ENCODE measurements at places on chromosomes 11 and 22.

- DNase-seq = no peak
Measured at GRCh38 chr11:74685905-74686304, 45.3 kb downstream of the CHRDL2 start.

DNA sequence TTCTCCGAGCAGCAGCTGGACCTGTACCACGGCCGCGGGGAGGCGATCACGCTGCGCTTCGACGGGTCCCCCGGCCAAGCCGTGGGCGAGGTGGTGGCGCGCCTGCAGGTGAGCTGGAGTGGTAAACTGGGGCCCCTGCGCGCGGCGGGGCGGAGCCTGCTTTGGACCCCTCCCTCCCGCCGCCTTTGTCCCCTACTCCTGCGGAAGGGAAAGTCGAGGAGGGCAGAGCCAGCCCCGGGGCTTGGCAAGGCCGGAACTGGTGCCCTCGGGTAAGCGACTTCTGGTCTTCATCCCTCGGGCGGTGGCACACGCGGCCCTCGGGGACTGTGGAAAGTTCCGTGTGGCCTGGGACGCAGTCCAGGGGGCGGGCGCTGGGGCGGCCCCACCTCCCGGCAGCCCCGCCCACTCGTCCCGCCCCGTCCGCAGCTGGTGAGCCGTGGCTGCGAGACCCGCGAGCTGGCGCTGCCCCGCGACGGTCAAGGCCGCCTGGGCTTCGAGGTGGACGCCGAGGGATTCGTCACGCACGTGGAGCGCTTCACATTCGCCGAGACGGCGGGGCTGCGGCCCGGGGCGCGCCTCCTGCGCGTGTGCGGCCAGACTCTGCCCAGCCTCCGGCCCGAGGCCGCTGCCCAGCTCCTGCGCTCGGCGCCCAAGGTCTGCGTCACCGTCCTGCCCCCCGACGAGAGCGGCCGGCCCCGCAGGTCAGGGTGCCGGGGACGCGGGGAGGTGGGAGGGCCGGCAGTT, 9.2 kb downstream of the SIPA1 start:
- DNase-seq = no peak

DNA sequence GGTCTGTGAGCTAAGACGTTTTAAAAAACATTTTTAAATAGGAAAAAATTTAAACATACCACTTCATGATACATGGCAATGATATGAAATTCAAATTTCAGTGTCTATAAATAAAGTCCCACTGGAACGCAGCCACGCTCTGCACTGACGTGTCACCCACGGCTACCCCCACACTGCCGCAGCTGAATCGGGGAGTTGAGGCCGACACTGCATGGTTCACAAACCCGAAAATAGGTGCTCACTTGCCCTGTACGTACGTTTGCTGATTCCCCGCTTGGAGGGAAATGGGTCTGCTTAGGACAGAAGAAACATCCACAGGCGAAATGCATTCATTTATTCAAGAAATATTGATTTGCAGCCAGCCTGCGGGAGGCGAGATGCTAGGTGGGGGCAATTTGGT, 1342.3 kb downstream of the TBC1D22A start:
- no peak for DNase-seq

- DNase-seq = no peak
Measured at GRCh38 chr11:47225552-47226400, 11.0 kb downstream of the DDB2 start.

DNA sequence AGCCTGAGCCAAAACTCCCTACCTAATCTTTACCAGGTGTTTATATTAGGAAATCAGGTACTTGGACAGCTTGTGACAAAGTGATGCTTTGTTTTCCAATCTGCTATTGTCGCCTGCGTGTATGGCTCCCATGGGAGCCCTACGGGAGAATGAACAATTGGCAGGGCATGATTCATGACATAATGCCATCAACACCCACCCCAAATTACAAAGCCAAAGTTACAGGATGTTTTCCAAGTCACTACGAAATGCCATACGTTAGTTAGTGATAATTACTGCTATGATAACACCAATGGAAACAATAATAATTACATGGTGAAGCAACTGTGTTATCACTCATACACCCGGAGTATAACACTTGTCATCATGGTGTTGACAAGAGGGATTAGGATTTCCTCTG, 226.4 kb downstream of the FAM181B start:
- no peak for DNase-seq

- no peak for DNase-seq
Measured at GRCh38 chr11:124277207-124277606, 21.0 kb downstream of the OR8G5 start.

DNA sequence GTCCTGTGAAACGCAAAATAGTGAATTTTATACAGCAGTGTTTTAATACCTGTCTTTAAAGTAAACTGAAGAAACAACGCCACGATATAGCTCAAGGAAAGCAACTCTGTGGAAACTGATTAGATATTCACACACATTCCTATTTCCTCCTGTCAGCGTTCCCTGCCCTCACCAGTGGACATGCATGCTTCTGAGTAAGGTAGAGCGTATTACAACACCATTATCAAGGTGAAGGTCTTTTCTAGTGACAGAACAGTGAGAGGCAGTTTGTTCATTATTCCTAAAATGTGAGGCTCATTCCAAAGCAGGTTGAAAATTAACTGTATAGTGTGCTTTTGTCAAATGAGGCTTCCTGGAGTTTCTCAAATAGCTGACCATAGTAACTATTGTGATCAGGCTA, 153.1 kb downstream of the DDX10 start:
- no peak for DNase-seq

GRCh38 chr22:48474881-48475280, 1352.8 kb downstream of the BRD1 start:
- no peak for DNase-seq

GRCh38 chr11:64762674-64763525, 3.1 kb upstream of the PYGM start:
- DNase-seq = peak; percentile 74

GRCh38 chr11:31417357-31417756, 47.7 kb downstream of the DNAJC24 start:
- no peak for DNase-seq

- no peak for DNase-seq
Measured at GRCh38 chr11:128755564-128755963, 61.7 kb downstream of the FLI1 start.

DNA sequence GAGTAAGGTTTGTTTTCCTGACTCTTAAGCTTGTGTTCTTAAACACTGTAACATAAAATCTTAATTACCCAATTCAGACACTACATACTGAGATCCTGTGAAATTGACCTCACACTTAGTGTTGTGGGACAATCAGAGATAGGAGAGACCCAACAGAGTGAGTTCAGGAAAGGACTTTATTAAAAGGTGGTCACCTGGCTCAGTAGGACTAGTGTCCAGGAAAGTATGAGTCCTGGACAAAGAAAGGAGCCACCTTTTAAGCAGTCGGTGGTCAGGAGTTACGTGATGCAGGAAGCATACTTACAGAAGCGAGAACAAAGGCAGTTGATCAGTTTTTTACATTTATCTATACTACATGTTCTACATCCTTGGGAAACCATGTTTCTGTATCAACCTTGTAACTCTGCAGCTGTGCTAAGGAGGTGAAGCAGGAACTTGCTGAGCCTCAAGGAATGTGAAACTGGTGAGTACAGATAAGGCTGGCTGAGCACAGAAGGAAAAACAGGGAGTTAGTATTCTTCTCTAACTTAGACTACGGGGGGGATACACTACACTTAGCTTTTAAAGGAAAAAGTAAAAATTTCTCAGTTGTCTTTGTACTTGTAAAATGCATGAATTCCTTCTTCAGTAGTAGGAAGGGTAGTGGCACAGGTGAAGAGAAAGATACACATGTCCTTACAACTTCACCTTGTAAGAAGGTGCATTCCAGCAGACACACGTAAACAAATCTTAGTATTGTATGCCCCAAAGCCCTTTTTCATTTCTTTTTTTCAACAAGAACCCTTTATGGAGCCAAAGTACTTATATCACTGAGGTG, 15.1 kb downstream of the OR51E1 start:
- no peak for DNase-seq

GRCh38 chr11:32630844-32631243, 47.2 kb downstream of the EIF3M start:
- no peak for DNase-seq

- no peak for DNase-seq
Measured at GRCh38 chr11:75204012-75204674, 36.4 kb upstream of the TPBGL start.

- DNase-seq = peak; percentile 42
Measured at GRCh38 chr22:32080904-32081303, 37.8 kb downstream of the SLC5A1 start.

DNA sequence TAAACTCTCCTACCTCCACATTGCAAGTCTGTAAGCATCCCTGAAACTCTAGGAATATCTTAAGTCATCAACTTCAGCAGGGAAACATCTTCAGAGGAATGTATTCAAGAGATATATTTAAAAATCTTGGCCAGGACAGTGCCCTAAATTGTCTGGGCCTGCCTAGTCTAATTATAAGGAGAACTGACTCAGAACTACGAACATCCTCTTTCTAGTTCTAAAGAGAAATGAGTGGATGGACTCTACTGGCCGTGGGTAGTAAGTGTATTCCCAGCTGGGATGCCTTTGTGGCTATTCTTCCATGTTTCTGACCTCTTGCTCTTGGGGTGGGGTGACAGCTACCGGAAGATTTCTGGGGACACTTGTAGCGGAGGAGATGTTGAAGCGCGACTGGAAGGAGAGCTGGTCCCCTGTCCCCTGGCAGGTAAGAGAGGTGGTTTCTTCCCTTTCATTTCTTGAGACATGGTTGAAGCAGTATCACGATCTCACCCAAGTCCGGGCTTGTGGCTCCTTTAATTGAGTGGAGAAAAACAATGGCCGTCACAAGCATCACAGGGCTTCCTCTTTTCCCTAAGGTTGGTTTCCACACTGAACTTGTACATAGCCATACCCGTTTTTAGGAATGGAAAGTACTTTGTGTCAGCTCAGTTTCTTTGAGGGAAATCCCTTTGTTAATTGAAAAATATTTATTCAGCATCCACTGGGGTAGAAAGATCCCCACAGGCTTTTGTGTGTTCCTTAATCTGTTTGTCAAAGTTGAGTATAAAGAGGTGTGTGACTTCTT, 97.7 kb upstream of the SORL1-AS1 start:
- no peak for DNase-seq

DNA sequence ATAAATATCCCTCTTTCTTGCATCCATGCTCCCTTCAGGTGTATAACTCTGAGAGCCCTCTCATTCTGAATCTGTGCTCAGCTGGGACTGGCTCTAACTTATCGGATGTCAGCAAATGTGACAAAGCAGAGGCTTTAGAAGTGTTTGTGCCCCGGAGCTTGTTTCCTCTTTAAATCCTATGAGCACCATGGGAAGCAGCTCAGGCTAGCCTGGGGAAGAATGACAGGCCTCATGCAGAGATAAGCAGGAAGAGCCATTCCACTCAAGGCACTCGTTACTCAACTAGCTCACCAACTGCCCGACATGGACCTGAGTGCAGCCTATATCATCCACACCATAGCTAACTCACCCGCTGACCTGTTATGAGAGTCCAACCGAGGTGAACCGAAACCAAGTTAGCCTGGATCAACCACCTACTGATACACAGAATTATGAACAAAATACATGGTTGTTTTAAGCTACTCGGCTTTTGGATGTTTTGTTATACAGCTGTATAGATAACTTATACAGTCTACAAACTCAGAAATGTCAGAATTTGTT, 990.7 kb downstream of the NTM start:
- no peak for DNase-seq

DNA sequence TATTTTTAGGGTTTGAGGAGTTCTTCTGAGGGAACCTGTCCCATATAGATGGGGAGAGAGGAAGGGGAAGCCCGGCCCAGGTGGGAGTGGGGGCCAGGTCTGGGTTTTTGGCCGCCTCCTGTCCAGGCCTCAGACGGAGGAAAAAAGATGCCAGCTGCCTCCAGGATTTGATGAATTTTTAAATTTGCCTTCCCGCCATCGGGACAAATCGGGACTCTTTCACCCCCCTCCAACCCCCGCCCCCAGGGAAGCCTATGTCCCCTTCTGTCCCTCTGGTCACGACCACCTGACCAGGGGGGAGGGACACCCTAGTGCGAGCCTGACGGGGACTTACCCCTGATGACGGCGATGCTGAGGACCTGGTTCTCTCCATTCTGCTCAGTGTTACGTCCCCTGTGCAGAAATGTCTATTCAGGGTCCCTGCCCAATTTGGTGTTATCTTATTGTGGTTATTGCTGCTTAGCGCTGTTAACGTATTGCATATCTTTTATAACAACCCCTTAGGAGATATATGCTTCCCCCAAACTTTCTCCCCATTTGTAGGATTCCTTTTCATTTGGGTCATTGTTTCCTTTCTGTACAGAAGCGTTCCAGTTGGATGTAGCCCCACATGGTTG, 115.9 kb upstream of the GRK3 start:
- DNase-seq = peak; percentile 15

DNA sequence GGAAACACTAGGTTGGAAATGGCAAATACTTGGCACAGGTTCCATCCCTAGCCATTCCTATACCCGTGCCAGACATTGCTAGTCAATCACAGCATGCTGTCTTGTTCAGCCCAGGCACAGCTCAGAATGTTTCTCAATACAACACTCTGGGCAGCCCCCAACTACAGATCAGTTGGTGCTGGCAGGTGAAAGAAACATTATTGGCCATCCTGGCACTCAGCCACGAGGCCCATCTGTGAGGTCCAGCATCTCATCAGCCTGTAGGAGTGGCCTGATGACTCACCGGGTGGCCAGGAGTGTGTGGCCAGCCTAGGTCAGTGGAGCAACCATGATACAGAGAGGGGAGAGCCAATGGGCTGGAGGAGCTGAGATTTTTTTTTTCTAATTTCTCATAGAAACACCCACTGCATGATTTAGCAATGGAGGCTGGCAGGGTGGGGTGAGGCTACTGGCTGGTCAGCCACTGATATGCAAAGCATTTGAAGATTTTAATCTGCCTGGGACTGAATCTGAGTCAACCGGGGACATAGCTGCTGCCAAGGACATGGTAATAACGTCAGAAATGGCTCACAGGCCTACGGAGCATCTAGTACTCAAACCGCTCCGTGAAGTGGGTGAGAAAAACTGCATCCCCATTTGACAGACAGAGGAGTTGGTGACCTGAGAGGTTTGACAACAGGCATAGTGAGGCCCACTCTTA, 5.4 kb downstream of the MYO18B start:
- DNase-seq = peak; percentile 45

DNA sequence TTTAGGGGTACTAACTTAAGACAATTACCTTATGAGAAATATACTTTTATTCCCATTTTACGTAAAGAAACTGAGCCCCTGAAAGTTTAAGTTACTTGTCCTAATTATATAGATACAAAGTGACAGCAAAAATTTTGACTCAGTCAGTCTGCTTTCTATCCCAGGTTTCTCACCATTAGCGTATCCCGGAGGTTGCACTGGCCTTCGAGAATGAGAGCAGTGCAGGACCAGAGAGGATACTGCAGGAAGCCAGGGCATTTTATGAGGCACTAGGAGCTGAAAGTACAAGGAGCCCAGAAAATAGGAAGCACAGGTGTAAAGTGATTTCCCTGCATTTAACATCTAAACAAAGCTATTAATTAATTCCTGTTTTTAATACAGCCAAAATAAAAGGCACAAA, 55.4 kb downstream of the GRIA4 start:
- no peak for DNase-seq

DNA sequence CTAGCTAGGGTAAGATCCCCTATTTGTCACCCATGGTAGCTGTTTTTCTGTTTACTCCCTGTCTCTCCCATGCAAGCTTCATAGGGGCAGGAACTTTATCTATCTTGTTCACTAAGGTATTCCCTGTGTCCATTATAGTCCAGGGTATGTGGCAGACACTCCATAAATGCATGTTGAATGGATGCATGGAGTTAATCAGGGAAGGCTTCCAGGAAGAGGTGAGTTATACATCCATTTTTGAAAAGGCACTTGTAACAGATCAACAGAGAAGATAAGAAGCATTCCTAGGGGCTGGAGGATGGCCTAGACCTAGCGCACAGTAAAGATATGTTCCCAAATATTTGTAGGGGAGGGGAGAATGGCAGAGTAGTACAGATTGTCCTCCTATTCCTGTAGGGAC, 130.3 kb downstream of the BUD13 start:
- DNase-seq = no peak

- peak; percentile 65 for DNase-seq
Measured at GRCh38 chr11:12808519-12808918, 134.3 kb downstream of the TEAD1 start.
